Left ventricle myocardium inferior (tissue), 1 donor: ENCODE measurements at places on chromosomes 4 and X.

- no peak for DNase-seq
Observed at GRCh38 chrX:133413218-133413925, 1.9 kb downstream of the GPC4 start.

DNA sequence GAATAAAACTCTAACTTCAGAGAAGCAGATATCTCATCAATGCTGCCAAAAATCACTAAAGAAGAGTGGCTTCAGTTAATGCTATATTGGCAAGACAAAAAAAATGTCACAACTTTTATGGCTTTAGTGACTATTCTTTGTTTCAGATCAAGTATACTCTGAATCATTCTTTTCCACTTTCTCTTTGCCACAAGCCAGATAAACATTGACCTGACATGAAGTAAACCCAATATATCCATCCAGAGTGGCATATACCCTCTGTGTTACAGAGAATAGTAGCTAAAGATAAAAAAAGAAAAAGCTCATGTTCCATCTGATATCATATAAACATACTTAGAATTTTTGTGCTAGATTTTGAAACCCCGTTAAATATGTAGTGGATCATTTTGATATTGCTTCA is 206.7 kb upstream of the CNKSR2 start:
- no peak for DNase-seq

- no peak for DNase-seq
Observed at GRCh38 chr4:151434183-151434860, 25.3 kb downstream of the FHIP1A start.

- DNase-seq = no peak
Observed at GRCh38 chrX:30570505-30570904, 7.1 kb downstream of the TASL start.

GRCh38 chr4:54912155-54912554 is 213.2 kb downstream of the KDR start:
- DNase-seq = no peak

- no peak for DNase-seq
Observed at GRCh38 chr4:140315019-140315418, 58.4 kb upstream of the SCOC start.

DNA sequence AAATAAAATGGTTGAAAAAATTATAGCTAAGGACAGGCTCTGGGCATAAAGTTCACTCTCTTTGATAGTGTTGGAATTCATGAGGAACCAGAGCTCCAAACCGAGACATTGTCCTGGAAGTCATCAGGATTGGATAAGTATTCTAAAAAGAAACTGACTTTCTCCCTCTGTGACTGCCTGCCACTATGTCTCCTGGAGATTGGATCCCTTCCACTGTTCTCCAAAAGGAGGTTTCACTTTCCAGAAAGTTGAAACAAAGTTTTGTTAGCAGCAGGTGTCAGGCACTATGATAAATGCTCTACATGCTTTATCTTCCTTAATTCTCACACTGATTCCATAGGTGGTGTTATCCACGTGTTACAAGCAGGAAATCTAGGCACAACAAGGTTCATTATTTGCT is 16.8 kb downstream of the BANK1 start:
- no peak for DNase-seq

DNA sequence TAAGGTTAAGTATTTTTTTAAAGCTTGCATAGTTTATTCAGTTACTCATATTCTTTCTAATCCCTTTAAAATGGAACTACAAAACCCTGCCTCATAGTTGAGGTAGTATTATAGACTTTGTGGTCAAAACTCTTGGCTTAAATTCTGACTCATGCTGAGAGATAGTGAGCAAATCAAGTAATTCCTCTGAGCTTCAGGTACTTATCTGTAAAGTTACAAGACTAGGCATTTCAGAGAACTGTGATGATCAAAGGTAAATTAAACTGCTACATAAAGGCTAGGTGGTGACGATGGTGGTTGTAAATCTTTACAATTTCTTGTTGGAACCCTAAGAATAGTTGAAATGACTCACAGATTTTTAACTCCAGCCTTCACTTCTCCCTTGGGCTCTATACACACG is 3.2 kb upstream of the CLOCK start:
- DNase-seq = no peak

DNA sequence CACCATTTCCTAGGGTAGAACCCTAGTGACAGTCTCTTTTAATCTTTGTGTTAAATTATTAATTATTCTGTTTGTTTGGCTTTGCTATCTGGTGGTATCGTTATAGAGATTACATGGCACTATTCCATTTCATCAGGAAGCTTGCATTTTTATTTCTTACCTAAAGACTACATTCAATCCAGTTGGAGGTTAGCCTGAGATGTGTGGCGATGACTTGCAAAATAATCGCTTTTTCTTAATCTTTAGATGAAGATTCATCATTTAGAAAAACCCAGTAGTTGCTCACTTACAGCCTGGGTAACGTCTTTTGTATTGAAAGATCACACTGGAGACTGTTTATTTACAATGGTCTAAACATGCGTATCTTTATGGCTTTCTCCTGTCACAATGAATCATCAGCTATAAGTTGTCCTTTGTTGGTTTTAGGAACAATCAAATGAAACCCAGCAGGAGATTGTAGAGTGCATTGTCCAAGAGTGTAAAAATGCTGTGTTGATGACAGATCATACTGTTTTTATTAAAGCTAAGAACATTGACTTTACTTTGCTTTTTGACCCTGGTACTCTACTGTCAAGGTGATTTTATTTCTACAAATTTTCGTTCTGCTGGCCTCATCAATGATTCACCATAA is 281.7 kb upstream of the PITX2 start:
- DNase-seq = no peak

GRCh38 chr4:144259285-144259684 is 118.8 kb upstream of the GYPA start:
- DNase-seq = no peak

DNA sequence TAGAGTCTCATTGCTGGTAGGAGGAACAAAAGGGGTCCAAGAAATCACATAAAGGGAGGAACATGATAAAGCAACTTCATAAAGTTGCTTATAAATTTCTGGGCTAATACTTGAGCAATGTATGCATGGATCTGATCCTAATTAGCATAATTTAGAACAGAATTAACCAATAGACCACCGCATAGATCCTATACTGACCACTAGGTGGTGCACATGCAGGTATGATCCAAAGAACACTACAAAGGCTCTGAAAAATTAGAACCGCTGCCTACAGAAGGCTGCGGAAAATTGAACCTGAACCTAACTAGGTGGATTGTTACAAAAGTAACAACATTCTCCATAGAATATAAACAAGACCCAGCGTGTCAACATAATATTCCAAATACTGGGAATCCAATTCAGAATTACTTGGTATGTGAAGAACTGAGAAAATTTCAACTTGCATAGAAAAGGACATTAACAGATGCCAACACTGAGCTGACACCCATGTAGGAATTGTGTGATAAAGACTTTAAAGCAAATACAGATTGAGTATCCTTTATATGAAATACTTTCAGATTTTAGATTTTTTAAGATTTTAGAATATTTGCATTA is 23.3 kb downstream of the BRCC3 start:
- no peak for DNase-seq

DNA sequence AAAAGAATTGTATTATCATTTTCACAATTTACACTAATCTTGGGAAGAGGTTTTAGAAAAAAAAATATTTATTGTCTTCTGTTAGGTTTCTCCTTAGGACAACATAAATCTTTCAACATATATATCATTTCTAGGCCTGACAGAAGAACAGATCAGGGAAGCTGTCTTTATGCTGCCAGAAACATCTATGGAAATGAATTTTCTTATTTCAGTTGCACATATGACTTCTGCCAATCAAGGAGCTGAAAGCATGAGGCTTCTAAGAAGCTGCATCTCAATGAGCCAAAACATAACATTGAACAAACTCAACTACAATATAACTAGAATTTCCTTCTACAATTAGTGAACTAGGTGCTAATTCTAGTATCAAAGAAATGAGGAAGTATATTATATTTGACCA is 258.4 kb downstream of the MAPK10 start:
- no peak for DNase-seq

DNA sequence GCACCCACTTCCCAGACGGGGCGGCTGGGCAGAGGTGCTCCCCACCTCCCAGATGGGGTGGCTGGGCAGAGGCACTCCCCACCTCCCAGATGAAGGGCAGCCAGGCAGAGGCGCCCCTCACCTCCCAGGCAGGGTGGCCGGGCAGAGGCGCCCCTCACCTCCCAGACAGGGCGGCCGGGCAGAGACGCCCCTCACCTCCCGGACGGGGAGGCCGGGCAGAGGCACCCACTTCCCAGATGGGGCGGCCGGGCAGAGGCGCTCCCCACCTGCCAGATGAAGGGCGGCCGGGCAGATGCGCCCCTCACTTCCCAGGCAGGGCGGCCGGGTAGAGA is 61.2 kb downstream of the UPRT start:
- DNase-seq = no peak

DNA sequence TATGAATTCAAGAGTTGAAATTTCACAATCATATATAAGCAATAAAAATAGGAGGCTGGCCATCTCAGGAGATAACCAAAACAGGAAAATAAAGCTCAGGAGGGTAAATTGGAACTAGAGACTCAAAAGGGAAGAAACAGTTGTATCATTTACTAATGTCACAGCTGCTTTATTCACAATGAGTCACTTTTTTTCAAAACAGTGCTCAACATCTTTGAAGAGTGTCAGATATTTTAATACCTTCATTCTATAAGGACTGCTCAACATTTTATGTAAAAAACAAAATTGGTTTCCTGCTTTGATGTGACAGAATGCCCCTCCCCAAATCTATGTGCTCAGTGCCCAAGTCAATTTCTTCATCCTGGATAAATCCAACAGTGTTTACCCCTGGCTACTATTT is 97.7 kb downstream of the DDX60 start:
- no peak for DNase-seq

GRCh38 chrX:152958047-152958446 is 35.9 kb downstream of the PNMA5 start:
- no peak for DNase-seq

DNA sequence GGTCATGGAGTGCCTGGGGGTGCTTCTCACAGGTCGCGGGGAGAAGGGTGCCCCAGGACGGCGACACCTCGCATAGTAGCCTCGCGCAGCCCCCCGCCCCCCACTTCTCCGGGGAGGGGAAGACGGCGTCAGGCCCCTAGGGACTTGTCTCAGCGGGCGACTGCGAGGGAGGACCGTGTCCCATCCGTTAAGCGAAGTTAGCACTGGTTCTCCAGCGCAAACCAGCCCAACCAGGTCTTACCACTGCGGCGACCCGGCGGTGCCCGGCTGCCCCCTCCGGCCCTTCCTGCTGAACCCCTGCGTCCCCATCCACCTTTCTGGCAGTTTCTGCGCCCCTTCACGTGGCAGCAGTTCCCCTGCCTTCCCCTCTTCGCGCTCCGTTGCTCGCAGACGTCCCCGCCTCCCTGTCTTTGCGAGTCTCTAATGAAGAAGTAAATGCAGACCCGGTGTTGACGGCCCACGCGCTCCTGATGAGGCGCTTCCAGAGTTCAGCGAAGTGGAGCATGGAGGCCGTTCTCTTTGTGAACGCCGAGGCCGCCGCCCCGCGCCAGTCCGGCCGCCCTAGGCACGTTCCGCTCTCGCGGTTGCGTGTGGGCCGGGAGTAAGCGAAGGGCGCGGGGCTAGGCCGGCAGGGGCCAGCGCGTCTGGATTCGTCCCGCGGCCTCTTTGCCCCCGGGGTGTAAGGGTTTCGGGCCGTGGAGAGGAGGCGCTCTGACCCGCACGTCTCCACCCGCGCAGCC is 3.0 kb downstream of the SLIT2 start:
- DNase-seq = peak; percentile 15

GRCh38 chr4:8191136-8191747 is 7.8 kb upstream of the SH3TC1 start:
- peak; percentile 73 for DNase-seq

- no peak for DNase-seq
Observed at GRCh38 chr4:61918987-61919386, 718.9 kb downstream of the ADGRL3 start.

- DNase-seq = no peak
Observed at GRCh38 chr4:53173576-53173975, 192.3 kb downstream of the SCFD2 start.

DNA sequence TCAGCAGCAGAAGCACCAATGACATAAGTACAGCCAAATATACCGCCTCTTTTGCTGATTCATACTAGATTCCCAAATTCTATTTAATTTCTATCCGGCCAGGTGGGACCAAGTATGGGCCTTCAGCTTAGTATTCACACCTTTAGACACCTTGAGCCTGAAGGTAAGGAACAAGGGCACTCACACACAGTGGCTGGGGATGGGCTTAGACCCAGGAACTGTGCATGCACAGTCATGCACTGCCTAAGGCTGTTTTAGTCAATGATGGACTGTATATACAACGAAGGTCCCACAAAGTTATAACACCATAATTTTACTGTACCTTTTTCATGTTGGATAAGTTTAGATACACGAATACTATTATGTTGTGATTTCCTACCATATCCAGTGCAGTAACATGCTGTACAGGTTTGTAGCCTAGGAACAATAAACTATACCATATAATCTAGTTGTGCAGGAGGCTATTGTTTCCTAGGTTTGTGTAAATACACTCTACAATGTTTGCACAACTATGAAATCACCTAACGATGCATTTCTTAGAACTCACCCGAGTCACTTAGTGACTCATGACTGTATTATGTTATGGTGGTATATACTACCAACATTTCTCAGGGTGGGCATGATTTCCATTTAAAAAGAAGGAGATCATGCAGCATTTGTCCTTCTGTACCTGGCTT is 9.7 kb upstream of the CLNK start:
- no peak for DNase-seq

GRCh38 chr4:166822386-166822785 is 411.9 kb downstream of the SPOCK3 start:
- no peak for DNase-seq

DNA sequence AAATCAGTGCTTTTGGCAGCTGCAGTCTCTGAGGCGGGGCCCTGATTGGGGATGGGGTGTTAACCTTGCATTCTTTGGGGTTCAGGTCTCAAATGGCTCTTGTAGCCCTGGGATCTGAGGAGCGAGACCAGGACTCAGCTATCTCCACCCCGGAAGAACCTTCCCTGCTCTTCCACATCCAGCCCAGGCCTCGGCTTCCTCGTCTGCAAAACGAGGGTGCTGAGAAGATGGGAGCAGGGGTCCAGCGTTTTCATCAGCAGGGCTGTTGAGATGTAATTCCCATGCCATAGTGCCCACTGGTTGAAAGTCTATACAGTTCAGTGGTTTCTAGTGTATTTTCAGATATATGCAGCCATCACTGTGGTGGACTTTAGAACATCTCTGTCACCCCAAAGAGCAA is 34.6 kb upstream of the WFS1 start:
- DNase-seq = no peak

- DNase-seq = no peak
Observed at GRCh38 chr4:156193106-156193505, 239.4 kb upstream of the CTSO start.

GRCh38 chrX:137062915-137063617 is 29.3 kb upstream of the GPR101 start:
- DNase-seq = no peak

- DNase-seq = no peak
Observed at GRCh38 chr4:95165926-95166524, 382.7 kb downstream of the UNC5C start.

DNA sequence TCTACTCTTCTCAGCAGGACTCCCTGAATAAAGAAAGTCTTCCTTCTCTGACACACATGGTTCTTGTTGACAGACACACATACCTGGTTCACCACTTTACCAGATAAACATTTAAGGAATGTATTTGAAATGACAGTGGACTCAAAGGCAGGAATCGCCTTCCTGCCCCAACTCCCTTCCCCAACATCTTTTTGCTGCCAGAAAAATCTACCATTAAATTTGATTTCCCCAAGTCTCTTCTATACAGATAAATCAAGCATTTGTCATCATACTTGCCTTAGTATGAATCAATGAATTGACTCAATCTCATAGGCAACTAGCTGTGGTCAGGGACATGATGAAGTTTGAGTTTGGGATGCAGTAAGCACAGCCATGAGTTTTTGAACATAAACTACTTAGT is 23.3 kb upstream of the ANXA5 start:
- no peak for DNase-seq
